Cerebellar nuclear complex (tissue), 1 donor: ENCODE measurements at places on chromosomes 11 and 22.

DNA sequence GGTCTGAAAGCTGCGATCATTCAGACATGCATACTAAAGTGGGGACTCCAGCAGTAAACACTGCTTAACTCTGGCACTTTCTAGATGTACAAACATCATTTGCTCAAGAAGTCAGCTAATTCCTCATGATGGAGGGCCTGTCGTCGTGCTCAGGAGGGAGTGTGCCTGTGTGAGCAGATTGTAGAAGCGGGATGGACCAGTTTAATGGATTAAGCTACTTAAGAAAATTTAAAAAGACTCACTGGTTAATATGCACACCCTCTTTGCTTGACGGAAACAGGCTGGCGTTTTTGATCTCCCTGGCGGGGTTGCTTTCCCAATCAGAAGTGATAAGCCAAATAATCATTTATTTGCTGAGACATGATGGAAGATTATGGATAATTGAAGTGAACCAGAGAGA is 79.0 kb downstream of the LDLRAD3 start:
- no peak for DNase-seq

GRCh38 chr11:112656772-112657428 is 304.3 kb upstream of the NCAM1 start:
- DNase-seq = no peak

DNA sequence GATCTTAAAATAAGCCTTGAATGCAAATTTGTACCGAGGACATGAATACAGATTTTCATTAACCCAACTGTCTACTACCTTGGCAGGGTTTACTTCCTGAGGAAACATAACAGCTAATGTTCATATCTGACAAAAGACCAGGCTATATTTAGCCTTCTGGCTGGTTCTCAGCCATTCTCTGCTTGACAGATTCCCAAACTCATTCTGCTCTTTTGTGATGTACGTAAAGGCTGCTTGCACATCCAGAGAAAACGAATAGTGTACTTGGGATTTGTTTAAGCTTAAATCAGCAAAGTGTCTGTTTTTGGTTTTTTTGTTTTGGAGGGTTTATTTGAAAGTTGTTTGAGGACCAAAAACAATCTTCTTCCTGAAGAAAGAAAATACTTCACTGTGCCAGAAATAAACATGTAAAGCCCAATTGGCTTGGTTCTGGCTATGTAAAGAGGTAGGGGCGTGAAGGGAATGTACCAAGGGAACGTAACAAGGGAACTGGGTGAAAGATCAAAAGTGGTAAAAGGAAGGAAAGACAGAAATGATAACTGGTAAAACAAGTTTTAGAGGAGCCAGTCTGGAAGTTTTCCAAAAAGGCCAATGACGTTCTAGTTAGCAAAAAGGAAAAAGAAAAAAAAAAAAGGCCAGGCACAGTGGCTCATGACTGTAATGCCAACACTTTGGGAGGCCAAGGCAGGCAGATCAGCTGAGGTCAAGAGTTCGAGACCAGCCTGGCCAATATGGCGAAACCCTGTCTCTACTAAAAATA is 21.4 kb upstream of the CRTAM start:
- no peak for DNase-seq

GRCh38 chr22:32477596-32477995 is 3.0 kb downstream of the FBXO7 start:
- no peak for DNase-seq

DNA sequence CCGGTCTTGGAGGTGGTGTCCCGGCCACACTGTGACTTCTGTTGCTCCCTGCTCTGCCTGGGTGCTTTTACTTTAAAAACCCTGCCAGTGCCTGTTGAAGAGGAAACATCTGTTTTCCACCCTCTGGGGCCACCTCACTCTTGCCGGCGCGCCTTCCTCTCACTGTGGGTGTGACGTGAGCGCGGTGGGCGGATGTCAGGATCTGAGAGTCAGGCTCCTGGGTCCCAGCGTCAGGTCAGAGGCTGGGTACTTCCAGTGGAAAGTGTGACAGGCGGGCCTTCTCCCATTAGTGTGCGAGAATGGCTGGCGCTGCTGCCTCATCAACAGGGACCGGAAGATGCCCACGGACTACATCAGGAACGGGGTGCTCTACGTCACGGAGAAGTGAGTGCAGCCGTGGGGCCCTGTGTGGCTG is 54.2 kb downstream of the GRAMD4 start:
- no peak for DNase-seq

DNA sequence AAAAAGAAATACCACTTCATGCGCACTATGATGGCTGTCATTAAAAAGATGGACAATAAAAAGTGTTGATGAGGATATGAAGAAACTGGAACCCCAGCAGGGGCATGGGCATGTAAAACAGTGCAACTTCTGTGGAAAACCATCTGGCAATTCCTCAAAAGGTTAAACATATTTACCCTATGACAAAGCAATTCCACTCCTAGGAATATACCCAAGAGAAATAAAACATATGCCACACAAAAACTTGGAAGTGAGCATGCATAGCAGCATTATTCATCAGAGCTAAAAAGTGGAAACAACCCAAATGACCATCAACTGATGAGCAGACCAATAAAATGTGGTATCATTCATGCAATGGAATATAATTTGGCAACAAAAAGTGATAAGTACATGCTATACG is 50.1 kb downstream of the LRRC32 start:
- DNase-seq = no peak

DNA sequence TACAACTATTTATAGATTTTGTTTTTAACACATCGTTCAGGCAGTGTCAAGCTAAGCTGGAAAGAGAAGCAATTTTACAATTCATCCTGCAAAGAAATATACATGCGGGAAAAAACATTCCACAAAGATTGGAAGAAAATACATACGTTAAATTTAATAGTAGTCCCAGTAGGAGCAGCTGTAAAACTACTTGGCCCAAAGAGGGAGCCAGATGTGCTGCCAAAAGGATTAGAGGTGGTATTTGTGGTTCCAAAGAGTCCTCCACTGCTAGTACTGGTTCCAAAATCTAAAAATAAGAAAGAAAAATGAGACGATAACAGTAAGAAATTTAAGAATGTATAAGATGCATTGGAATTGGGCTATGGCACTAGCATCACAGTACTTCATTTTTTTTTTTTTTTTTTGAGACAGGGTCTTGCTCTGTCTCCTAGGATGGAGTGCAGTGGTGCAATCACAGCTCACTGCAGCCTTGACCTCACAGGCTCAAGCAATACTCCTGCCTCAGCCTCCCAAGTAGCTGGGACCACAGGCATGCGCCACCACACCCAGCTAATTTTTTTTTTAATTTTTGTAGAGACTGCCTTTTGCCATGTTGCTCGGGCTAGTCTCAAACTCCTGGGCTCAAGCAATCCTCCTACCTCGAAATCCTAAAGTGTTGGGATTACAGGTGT is 21.5 kb downstream of the NUP98 start:
- DNase-seq = no peak

DNA sequence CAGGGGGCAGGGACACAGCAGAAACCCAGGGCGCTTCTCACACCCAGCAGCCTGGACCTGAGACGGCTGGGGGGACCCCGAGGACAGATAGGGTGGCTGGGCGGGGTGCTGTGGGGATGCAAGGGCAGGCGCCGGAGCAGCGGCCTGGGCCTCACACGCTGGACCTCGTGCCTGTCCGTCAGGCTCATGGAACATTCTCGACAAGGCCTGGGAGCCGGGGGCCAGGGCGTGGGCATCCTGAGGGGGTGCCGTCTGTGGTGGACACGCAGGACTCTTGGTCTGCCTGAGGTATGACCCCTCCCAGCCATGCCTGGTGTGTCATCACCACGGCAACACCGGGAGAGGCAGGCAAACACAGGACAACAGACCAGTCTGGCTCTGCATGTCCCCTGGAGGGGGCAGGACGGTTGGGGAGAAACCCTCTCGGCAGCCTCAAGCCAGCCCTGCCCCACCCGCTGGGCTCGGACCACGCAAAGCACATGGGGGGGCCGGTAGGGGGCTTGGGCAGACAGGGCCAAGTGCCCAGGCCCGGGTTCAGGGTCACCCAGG is 21.4 kb downstream of the MRPL23 start:
- DNase-seq = no peak

DNA sequence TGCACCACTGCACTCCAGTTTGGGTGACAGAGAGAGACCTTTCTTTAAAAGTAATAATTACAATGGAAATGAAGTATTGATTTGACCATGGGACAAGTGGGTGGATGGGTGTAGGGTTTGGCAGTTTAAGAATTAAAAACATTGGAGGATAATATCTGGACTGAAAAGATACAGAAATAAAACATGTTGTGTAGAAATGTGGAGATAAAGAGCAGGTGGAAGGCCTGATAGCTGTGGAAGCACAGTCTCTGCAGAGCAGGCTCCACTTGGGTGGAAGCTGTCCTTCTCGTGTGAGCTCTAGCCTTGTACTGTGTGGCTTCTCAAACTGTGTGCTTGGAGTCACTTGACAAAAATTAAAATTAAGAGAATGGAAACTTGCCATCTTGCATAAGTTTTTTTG is 25.6 kb downstream of the APLP2 start:
- DNase-seq = no peak

DNA sequence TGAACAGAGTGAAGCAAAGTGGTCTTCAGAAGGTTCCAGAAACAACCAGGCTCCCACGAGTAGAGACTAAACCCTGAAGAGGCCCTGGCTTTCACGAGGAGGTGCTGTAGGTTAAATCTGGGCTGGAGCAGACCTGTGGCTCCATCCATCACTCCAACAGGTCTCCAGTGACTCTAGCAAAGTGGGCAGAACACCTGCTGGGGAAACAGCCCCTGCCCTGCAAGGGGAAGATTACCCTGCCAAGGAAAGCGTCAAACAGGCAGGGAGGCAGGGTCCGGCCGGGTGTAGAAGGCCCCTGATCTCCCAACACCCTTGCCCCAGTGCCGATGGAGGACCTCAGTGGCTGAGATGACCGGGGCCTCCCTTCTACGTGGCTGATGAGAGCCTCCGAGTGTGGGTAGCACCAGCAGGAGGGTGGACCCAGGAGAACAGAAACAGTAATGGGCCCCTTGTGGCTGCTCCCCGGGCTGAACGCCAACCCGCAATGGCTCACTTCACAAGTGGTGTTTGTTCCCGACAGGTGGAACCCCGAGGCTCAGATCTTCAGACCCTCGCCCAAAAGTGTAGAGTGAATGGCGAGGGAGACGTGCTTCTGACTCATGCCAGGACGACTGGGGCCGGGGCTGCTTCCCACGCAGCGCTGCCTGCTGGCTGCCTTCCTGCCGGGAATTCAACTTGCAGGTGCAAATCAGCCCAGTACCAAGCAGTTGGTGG is 112.0 kb downstream of the SHANK2 start:
- no peak for DNase-seq

DNA sequence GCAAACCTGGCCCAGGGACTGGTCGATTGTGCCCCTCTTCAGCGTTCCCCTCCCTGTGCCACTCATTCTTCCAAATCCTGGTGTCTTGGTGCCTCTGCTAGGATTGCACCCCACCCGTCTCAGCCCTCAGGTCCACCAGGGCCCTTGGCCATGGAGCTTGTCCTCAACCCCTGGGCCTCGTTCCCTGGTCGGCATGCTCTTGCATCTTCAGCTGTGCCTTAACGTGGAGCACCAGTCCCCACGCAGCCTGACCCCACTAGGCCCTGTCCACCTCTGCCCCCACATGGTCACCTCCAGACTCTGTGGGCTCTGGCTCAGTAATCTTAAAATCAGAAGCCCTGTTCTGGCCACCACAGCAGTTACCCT is 61.1 kb downstream of the OSBP2 start:
- no peak for DNase-seq

- DNase-seq = no peak
Observed at GRCh38 chr22:21807544-21808529, 59.6 kb downstream of the MAPK1 start.

- DNase-seq = no peak
Observed at GRCh38 chr22:37213941-37214730, 1.9 kb upstream of the SSTR3 start.

DNA sequence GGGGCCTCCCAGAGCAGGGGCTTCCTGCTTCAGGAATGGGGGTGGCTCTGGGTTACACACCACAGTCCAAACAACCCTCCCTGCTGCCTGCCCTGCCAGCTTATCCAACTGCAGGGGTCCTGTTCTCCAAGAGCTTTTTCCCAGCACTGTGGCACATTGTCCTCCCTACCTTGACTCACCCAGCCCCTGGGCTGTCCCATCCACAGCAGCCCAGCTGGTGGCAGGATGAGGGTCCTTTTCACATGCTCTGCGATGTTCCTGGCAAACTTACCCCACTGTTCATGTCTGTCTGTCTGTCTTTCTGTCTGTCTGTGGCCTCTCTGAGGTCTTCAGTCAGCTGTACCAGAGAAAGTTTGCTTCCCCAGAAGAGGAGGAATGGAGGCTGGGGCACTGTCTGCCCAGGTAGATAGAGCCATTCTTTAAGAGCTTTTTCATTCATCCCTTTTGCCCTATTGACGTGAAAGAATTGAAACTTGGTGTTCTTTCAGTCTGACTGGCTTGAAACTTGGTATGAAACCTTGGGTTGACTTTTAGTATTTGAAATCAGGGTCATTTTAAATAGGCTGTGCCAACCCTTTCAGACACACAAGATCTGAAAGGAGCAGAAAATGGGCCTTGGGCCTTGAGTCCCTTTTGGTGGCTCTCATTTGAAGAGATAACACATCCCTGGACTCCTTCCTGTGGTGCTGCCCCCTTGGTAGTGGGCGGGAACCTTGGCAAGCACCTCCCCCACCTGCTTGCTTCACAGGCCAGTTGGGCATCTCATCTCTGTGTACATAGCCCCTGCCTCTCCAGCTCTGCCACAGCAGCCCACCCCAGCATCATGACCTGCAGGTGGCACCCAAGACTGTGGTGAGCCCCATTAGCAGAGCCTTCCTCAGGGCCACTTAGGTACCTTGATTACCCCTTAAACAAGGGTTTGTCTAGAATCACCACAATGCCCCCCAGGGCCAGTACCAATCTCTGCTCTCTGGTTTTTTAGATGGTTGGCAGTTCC is 74.6 kb upstream of the SUSD2 start:
- DNase-seq = no peak

DNA sequence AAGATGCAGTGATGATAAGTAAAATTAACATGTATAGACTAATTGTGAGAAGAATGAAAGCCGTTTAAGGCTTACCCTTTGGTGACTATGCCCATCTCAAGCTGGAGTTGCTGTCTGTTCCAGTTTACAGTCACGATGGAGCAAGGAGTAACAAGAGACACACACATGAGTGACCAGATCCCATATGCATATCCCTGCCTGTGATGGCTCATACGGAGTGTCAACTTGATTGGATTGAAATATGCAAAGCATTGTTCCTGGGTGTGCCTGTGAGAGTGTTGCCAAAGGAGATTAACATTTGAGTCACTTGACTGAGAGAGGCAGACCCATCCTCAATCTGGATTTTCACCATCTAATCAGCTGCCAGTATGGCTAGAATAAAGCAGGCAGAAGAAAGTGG is 786.8 kb downstream of the FAM181B start:
- DNase-seq = no peak

- DNase-seq = no peak
Observed at GRCh38 chr11:69656536-69657455, 15.8 kb downstream of the CCND1 start.

GRCh38 chr22:19295733-19296132 is 4.2 kb upstream of the CLTCL1 start:
- no peak for DNase-seq

DNA sequence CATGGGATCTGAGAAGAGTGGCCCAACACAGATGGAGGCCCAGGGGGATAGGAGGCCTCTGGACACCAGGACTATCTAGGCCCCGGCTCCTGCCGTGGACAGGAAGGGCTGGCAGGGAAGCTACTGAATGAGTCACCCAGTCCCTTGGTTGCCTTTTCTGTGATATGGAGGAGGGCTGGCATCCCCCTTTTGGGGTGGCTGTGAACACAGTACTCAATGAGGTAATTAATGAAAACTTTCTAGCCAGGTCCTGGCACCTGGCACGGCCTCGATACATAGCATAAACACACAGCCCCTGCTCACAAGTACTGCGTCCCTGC is 163.2 kb downstream of the CHST1 start:
- DNase-seq = no peak

GRCh38 chr11:132264616-132265015 is 894.2 kb downstream of the NTM start:
- DNase-seq = no peak
